Hematopoietic multipotent progenitor cell treated with erythropoietin and hydrocortisone succinate and interleukin-3 and kit ligand, for 15 days (in vitro differentiated cells): ENCODE measurements at places on chromosomes 4 and X.
A peak's percentile ranks its signal among the peaks of the same experiment; 100 is the strongest.

GRCh38 chr4:1023075-1023640 lies 11.7 kb downstream of the FGFRL1 start:
- no peak for DNase-seq

DNA sequence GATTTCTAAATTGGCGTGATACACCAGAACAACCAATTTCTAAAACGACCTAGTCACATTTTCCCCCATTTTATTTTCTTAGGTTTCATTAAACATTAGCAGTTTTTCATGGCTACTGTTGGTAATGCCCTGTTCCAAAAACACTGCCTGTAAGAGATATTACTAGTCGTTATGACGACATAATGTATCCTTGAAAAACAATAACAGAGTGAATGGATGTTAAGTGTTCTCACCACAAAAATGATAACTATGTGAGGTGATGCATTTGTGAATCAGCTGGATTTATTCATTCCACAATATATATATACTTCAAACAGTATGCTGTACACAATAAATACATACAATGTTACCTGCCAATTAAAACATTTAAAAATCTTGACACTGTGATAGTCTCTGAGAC lies 1147.6 kb upstream of the PCDH10 start:
- no peak for DNase-seq

GRCh38 chrX:19810006-19810774 lies 77.2 kb downstream of the SH3KBP1 start:
- no peak for DNase-seq

DNA sequence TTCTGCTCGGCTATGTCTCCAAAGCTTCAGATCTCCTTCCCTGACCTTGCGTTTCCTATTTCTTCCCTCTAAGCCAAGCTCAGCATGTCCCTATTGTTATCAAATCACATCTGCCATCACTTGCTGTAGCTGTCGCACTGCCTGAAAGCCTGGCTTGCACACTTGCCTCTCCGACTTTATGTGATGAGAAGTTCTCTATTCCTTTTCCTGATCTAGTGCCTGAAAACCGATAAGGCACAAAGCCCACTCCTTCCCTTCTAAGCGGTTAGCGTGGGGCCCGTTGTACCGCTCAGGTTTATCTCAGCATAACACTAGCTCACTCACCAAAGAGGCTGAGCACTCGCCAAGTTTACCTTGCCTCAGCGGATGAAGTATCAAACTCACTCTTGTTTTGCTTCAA lies 816 bp downstream of the NMU start:
- no peak for DNase-seq

DNA sequence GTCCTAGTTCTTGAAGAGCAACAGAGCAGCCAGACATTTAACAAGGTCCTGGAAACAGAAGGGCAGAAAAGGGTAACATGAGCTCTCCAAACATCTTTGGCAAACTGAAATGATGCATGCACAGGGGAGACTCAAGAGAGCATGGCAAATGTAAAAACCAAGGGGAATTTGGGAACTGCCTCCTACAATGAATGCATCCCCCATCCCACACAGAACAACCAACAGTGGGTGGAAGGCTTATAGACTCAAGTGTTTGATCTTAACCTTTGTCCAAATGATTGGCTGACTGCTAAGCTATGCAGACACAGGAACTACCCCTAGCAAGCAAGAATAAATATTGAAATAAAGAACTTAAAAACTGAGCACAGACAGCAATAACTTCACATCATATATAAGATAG lies 74.4 kb downstream of the CENPC start:
- DNase-seq: no peak

DNA sequence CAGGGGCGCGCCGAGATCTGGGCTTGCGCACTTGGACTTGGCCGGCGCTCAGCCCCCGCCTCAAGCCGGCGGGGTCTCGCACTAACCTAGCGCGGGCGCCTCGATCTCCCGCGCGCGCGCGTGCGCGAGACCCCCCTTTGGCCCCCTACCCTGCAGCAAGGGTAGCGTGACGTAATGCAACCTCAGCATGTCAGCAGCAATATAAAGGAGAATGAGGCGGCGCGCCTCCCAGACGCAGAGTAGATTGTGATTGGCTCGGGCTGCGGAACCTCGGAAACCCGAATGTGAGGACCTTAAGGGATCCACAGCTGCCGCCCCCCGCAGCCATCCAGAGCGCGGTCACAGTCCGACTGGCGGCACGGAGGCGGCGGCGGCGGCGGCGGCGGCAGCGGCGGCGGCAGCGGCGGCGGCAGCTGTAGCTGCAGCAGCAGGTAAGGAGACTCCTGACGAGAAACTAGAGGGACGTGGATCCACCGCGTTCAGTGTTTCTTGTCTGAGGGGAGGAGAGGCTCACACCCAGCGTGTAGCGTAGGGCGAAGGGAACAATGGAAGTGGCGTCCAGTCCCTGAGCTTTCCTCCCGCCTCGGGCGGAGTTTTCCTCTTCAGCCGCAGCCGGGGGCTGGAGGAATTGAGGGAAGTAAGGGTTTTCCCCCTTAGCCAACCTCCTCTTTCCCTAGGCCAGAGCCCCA lies at the start of the genes SATL1 and ZNF711:
Gene SATL1 (minus strand): TSS at position 19 of the 689 bp plus-strand sequence. CDS start 134,811 bp downstream, outside the sequence.
Gene ZNF711 (plus strand): TSS at position 231 of the 689 bp plus-strand sequence. CDS start 3,582 bp downstream, outside the sequence.
- DNase-seq: peak; percentile 1

DNA sequence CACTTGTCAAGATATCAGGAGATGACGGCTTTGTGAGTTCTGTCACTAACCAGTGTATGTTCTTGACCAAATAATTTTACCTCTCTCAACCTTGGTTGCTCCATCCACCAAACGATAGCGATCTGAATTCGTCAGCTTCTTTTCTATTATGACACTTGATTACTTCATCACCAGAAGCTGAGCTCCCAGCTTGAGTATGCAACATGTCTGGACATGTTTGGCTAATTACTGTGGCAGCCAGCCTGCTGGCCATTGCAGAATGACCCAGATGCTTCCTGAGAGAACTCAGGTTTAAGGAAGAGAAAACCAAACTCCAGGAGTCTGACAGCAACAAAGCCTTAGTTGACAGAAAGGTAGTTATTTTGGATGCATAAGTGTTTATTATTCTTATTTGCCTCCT lies 46.4 kb upstream of the PARM1 start:
- no peak for DNase-seq

DNA sequence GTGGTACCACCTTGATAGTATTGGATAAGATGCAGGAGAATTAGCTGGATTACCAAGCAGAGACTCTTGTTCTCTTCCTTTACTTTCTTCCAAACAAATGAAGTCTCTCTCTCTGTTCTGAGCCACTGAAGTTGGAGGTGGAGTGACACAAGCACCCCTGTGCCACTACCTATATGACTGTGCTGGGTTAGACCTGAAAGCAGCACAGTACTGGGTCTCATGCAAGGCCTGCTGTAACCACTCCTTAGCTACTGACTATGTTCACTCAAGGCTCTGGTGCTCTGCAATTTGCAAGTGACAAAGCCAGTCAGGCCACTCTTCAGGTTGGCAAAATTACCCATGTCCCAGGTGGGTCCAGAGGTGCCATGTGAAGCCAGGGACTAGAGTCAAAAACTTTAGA lies 389.6 kb upstream of the MAOA start:
- DNase-seq: no peak
